G401 (cell line): ENCODE measurements at places on chromosomes 6 and 20. TPM values are rescaled to one million over a fixed set of nuclear protein-coding genes. Genes with fewer than 3 reads are reported as not detected.

The TSBP1 gene
- total RNA-seq = not detected in 2 replicates

GRCh38 chr6:145051661-145052060 lies 683.7 kb downstream of the EPM2A start:
- DNase-seq = no peak

DNA sequence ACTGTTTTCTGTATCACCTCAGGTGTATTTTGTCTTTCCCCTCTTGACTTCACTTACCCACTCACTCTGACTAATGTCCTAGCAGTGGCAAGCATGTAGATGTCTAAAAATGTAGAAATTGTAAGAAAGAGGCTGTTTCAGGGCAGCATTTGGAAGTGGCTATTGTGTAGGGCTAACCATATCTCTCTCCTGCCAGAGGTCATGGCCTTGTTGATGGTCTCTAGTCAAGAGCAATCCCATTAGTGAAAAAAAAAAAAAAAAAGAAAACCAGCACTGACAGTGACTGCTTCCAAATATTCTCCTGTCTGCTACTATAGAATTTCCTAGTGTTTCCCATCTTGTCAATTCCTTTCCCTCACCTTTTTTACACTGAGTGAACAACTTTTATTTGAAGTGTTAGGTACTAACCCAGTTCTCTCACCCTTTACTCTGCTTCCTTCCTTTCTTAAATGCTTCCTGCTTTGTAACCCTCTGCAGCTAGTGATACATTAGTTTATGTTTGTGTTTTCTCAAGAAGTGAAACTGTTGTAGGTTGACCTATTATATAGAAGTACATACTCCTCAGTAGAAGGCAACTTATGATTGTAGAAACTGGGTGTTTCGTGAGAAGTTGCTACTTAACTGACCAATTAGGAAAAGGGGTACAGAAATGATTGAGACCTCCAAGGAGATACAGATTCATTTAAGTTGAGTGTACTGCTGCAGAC lies 174.1 kb upstream of the PTPRK start:
- no peak for DNase-seq

GRCh38 chr6:98824902-98825599 lies 9.3 kb upstream of the POU3F2 start:
- no peak for DNase-seq

- DNase-seq = no peak
Observed at GRCh38 chr20:1105599-1106194, 12.7 kb upstream of the PSMF1 start.

GRCh38 chr20:58700823-58701222 lies 8.2 kb downstream of the NPEPL1 start:
- no peak for DNase-seq

GRCh38 chr6:148388521-148388920 lies 45.9 kb downstream of the SASH1 start:
- DNase-seq = no peak

DNA sequence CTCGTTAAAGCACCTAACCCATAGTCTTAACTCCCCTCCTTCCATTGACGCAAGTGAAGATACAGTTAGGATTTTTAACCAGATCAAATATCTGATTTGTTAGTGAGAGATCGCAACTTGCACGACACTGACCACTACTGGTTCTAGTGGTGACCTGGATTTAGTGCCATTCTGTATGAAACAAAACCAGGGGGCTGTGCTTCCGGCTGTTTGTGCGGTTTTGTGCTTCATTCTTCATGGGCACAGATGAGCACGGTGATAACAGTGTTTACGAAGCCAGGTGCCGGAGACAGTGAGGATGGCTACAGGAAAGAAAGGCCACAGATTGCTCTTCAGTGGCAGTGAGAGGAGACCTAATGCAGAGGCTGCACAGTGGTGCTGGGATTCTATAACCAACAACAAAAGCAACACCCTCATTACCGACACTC lies 75.5 kb downstream of the NOL4L start:
- peak; percentile 55 for DNase-seq

The IL20RA gene
- total RNA-seq = not detected in 2 replicates

DNA sequence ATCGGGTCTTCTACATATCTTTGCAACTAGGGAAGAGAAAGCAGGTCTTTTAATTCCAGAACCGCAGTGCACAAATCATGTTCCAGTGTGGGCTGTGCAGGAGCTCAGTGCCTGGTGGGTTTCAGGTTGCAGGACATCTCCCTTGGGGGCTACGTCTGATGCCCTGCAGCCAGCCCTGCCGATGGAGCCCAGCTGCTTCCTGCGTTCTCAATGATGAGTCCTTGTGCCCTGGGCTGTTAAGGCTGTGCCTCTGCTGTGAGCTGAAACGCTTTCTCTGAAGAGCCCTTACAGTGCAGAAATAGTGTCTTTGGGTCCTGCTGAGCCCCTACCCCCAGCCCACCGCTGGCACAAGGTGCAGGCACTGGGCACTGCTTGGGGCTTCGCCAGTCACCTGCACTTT lies 192.9 kb downstream of the SYNDIG1 start:
- no peak for DNase-seq
